ENCODE measurements at places on chromosomes 11 and 22. TPM values are rescaled to one million over a fixed set of nuclear protein-coding genes. Genes with fewer than 3 reads are reported as not detected.

Gene MS4A8
- 0.91 TPM for polyA plus RNA-seq

Gene TENM4
- polyA plus RNA-seq: 0.91 TPM

Gene OR10G7
- 0.05 TPM for polyA plus RNA-seq

Gene DCHS1
- 4.8 TPM for polyA plus RNA-seq

Gene OR52H1
- polyA plus RNA-seq: not detected

Gene HBG2
- polyA plus RNA-seq: not detected

Gene MYRF
- polyA plus RNA-seq: 69.3 TPM

Gene MB
- polyA plus RNA-seq: 1.5 TPM

Gene SAA1
- 47.8 TPM for polyA plus RNA-seq

Gene DRD2
- 0.19 TPM for polyA plus RNA-seq

Gene C11orf65
- 0.45 TPM for polyA plus RNA-seq

Gene MTFP1
- 15.7 TPM for polyA plus RNA-seq

Gene CD6
- 0.65 TPM for polyA plus RNA-seq

Data from pancreas (tissue), 10 donors.